ENCODE measurements at places on chromosomes 4 and X. TPM values are rescaled to one million over a fixed set of nuclear protein-coding genes. Genes with fewer than 3 reads are reported as not detected.

The AFF2 gene
- not detected for polyA plus RNA-seq

DNA sequence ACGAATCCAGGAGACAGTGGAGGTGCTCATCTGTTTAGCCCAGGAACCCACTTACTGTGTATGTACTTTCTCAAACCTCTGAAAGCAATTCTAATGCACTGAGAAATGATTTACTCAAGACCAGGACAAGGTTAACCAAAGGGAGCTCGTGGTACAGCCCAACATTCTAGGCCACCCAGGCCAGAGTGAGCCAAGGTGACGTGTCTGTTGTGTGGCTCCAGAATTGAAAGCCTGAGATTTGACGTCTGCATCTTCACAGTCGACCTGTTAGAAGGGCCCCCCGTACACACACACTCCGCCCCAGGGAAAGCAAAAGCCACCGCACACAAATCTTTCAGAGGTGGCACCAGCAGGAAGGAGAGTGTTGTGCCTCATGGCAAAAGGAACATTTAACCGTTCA, 2.3 kb downstream of the MAP3K15 start:
- no peak overlapping the region for H3K27ac ChIP-seq
- H3K4me1 ChIP-seq = no peaks in the 10 kb centered on the region
- H3K27me3 ChIP-seq = peaks cover 42% of the 10 kb centered on the region
- H3K4me3 ChIP-seq = no peak overlapping the region

The NHSL2 gene
- 2.3 TPM for polyA plus RNA-seq

DNA sequence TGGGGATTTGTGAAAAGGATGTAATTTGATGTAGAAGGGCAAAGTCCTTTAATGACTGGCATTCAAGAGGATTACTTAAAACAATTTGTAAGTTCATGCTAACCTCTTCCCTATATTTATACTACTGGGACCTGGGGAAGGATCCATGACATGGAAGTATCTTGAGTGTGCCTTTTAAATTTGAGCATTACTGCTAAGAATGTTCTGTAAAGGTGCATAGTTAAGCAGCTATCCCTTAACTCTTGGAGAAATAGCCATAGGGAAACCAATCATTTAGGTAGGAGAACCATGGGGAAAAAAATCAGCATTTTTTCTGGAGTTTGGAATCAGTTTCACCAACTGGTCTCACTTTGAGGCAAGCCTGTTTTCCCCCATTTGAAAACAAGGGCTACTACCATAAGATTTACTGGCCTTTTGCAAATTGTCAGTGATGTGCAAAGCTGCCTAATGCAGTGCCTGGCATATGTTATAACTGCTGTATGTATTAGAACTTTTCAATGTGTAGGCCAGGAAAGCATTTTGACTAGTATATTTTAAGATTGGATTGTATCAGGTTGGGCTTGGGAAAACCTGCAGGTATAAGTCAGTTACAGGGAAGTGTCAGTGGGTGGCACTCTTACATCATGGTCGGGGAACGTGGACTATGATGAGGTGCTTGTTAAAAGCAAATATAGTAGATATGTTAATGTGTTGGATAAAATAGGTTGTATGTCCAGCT, 72.1 kb downstream of the PRSS12 start:
- H3K4me1 ChIP-seq = peaks cover 28% of the 10 kb centered on the region
- H3K27ac ChIP-seq = no peak overlapping the region
- peaks cover 8% of the 10 kb centered on the region for H3K36me3 ChIP-seq
- no peaks in the 10 kb centered on the region for H3K27me3 ChIP-seq
- DNase-seq = peak; percentile 25

GRCh38 chrX:101260435-101260834, 30.7 kb downstream of the TAF7L start:
- no peak overlapping the region for H3K4me3 ChIP-seq
- H3K36me3 ChIP-seq = no peaks in the 10 kb centered on the region
- no peak for DNase-seq

The TRO gene
- polyA plus RNA-seq = 1.9 TPM

DNA sequence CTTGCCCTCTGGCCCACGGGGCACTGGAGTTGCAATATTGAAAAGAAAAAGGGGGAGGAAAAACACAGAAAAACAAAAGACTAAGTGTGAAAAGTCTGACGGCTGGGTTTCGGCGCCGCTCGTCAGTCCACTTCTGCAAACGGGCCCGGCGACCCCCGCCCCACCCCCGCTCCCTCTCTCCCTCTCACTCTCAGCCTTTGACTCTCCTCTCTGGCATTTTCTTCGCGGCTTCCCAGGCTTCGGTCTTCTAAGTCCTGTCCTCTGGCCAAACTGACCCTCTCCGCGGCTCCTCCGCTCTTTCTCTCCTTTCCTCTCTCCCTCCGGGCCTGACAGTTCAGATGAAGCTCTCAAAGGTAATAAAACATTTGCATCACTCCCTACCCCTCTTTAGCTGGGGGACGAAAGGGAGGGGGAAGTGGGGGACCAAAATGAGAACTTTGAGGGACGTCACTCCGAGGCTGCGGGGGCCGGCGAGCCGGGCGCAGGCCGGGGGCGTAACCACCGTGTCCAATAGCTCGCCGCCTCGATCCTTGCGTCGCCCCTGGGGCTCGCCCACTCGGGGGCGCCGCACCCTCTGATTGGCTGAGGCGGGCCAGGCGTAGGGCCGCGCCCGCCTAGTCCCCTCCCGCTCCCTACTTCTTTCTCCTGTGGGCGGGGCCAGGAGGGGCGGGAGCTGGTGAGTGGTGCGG, at the start of gene NKX6-1:
NKX6-1 (minus strand) TSS at position 358 of the 689 bp plus-strand sequence. CDS start 1,064 bp downstream, outside the sequence.
- H3K36me3 ChIP-seq = no peaks in the 10 kb centered on the region
- DNase-seq = peak; percentile 20
- no peak within 1 kb of the TSS for H3K27ac ChIP-seq
- peaks cover 100% of the 10 kb centered on the region for H3K27me3 ChIP-seq
- H3K4me1 ChIP-seq = peaks cover 12% of the 10 kb centered on the region

DNA sequence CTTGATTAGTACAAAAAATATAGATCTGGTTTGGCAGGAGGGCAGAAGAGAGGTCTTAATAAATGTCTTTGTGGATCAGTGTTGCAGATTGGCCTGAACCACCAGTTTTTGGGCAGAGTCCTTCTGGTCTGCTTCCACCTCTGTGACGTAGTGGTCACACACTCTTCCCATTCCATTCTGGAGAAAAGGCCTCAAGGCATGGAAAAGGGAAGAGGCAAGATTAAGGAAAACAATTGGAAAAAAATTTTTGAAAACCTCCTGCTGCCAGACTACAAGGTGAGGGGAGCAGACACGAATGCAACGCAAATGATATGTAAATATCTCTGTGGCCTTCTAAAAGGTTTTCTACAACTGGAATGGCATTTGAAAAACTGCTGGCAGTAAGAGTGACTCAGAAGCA, 24.3 kb upstream of the FAM47C start:
- H3K4me1 ChIP-seq = no peaks in the 10 kb centered on the region
- H3K27ac ChIP-seq = no peak overlapping the region
- no peak for DNase-seq
- H3K27me3 ChIP-seq = peaks cover 24% of the 10 kb centered on the region
- H3K36me3 ChIP-seq = no peaks in the 10 kb centered on the region
- no peak overlapping the region for H3K4me3 ChIP-seq

DNA sequence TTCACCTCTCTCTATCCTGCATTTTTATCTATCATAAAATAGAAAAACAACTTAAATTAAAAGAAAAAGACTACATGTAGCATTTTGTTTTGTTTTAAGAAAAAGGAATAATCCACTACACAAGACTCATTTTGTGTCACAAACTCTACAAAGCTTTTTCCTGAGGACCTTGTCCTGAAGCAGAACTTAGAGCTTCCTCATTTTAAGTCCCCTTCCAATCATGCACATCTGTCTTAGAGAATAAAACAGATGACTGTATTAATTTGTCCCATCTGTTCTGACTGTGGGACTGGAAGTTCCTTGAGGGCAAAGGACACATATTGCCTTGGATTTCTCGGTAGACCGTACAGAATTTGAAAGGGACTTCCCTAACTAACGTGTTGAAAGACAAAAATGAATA, 218.5 kb downstream of the COL25A1 start:
- H3K36me3 ChIP-seq = no peaks in the 10 kb centered on the region
- no peaks in the 10 kb centered on the region for H3K4me1 ChIP-seq
- DNase-seq = no peak
- no peak overlapping the region for H3K27ac ChIP-seq
- no peak overlapping the region for H3K4me3 ChIP-seq

DNA sequence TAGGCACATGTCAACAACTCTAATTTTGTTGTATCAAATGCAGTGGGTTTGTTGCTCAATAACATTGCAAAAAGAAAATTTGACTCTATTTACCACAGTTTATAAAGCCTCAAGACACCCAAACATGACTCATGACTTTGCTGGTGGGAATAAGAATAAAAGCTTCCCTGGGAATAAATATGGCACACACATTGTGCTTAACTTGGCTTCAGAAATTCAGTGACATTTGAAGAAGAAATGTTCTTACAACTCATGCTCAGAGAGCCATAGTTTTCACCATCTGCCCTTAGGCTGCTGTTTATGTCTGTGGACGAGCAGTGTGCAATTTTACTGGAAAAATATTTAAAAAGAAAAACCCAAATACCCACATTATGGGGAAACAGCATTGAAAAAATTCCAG, 60.9 kb downstream of the SPATA18 start:
- H3K4me3 ChIP-seq = no peak overlapping the region
- no peak for DNase-seq
- no peaks in the 10 kb centered on the region for H3K36me3 ChIP-seq
- no peak overlapping the region for H3K27ac ChIP-seq
- no peaks in the 10 kb centered on the region for H3K27me3 ChIP-seq
- no peaks in the 10 kb centered on the region for H3K4me1 ChIP-seq

- no peaks in the 10 kb centered on the region for H3K27me3 ChIP-seq
- no peak for DNase-seq
- H3K4me1 ChIP-seq = no peaks in the 10 kb centered on the region
- no peak overlapping the region for H3K27ac ChIP-seq
- H3K4me3 ChIP-seq = no peak overlapping the region
Observed at GRCh38 chr4:154018659-154019058, 229.8 kb upstream of the SFRP2 start.

GRCh38 chr4:149344436-149344835, 471.2 kb downstream of the IQCM start:
- no peak overlapping the region for H3K4me3 ChIP-seq
- H3K36me3 ChIP-seq = no peaks in the 10 kb centered on the region
- H3K27ac ChIP-seq = no peak overlapping the region

GRCh38 chrX:65451663-65452062, 82.9 kb downstream of the LAS1L start:
- H3K27ac ChIP-seq = no peak overlapping the region
- no peak overlapping the region for H3K4me3 ChIP-seq
- H3K27me3 ChIP-seq = no peaks in the 10 kb centered on the region

The AMBN gene
- not detected for polyA plus RNA-seq

DNA sequence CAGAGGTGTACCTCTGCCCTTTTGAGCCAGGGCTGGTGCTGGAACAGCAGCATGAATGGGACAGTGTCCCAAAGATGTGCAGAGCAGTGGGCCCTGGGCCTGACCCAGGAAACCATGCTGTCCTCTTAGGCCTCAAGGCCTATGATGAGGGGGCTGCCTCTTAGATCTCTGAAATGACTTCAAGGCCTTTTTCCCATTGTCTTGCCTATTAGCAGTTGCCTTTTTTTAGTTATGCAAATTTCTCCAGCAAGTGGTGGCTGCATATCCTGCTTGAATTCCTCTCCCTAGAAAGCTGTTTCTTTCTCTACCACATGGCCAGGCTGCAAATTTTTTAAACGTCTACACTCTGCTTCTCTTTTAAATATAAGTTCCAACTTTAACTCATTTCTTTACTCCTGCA, 160.3 kb downstream of the CFAP299 start:
- H3K27ac ChIP-seq = no peak overlapping the region
- DNase-seq = no peak
- H3K36me3 ChIP-seq = no peaks in the 10 kb centered on the region
- H3K27me3 ChIP-seq = no peaks in the 10 kb centered on the region
- H3K4me3 ChIP-seq = no peak overlapping the region

DNA sequence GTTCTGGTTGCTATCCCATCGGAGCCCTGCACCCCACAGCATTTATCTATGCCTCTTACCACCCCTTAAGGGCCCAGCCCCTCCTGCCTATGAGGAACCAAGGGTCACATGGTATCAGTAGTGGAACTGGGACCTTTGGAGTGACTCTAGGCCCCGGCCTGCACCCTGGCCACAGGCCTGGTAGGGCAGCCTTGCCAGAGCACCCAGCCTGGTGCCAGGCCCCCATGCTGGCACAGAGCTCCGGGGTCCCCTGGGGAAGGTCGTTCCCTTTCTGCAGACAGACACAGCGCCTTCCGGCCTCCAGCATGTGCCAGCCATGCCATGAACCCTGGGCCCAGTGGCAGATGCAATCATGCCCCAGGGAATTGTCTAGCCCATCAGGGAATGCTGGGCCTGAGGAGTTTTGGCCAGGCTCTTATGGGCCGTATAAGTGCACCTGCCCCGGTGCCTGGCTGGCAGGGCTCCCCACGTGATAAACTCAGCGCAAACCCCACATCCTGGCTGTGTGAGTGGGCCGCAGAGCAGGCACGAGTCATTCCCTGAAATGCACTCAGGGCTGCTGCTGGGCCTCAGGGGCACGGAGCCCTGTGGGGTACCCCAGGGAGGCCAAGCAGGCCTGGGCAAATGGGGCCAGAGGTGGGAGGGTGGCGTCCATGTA, 19.8 kb upstream of the ADD1 start:
- H3K4me1 ChIP-seq = peaks cover 12% of the 10 kb centered on the region
- H3K27me3 ChIP-seq = no peaks in the 10 kb centered on the region
- H3K4me3 ChIP-seq = no peak overlapping the region
- H3K27ac ChIP-seq = no peak overlapping the region
- peaks cover 71% of the 10 kb centered on the region for H3K36me3 ChIP-seq
- peak; percentile 31 for DNase-seq

DNA sequence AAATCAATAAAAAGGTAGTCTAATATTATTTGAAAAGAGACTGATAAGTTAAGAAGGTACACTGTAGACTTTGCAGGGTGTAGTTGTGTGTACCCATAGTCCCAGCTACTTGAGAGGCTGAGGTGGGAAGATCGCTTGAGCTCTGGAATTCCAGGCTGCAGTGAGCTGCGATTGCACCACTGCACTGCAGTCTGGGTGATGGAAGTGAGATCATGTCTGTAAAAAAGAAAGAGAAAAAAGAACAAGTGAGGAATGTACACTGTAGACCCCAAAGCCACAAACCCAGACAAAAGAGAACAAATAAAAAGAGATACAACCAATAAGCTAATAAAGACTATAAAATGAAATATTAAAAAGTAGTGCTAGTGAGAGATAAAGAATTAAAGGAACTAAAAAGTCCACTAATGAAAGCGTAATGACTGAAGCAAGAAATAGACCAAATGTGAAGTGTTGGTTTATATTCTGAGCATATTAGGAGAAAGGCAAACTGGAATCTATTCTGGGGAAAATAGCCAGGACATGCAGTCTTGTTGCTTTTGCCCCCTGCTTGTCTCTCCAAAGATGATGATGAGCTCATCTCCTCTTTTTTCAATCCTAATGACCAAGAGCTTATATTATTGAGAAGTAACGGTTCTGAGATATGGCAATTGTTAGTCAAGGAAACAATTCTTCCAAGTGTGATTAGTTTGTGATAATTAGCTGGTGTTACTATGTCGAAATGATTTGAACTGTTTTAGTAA, 19.1 kb downstream of the GSX2 start:
- peaks cover 48% of the 10 kb centered on the region for H3K27me3 ChIP-seq
- DNase-seq = no peak
- H3K36me3 ChIP-seq = no peaks in the 10 kb centered on the region
- H3K27ac ChIP-seq = no peak overlapping the region
- no peaks in the 10 kb centered on the region for H3K4me1 ChIP-seq
